MG63 (cell line): ENCODE measurements at places on chromosomes 4 and X. TPM values are rescaled to one million over a fixed set of nuclear protein-coding genes. Genes with fewer than 3 reads are reported as not detected.

Gene TCEAL2
- not detected in 2 replicates for total RNA-seq

Gene HSFX1
- not detected in 2 replicates for total RNA-seq

DNA sequence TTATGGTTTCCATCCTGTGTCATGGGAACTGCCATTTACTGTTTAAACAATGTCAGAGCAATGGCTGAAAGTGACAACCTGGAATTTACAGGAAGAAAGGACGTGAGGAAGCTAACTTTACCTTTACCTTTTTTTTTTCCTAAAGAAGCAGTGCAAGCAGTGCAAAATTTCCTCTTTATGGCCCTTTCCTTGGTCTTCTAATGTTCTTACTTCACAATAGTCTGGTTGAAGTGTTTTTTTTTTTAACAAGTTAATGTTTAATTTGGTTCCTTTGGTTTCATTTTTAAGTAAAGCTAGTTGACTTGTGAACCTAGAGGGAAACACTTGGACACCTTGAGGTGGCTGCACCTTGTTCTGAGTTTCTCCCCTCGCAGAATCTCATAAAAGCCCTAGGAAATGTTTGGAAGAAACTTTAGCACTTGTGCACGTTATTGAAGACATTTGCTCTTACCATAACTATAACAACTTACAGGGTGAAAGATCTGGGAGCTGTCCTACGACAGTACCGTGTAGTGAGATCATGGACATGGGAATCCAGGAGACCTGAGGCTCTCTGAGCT lies 1.8 kb downstream of the SGMS2 start:
- no peak for DNase-seq

GRCh38 chrX:133609166-133609565 lies 193.9 kb upstream of the GPC4 start:
- DNase-seq: no peak

Gene MAGEA2
- not detected in 2 replicates for total RNA-seq

DNA sequence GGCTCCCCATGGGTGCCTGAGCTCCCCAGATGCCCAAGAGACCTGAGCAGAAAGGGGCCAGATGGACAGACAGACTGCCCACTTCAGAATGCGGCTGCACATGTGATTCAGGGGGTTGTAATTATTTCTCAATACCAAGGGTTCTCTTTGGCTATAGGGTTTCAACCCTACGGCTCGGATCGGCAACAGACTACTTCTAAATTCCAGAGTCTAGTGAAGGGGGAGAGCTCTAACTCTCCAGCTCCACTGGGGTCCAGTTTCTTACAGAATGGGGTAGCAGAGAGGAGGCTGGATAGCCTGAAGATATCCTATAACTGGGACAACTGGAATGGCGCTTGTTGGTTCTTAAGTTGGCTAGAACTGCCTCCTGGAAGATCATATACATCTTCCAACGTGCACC lies 136.3 kb downstream of the MGST2 start:
- no peak for DNase-seq

GRCh38 chr4:59904331-59904730 lies 1295.8 kb upstream of the ADGRL3 start:
- DNase-seq: no peak
